K562 (cell line): ENCODE measurements at places on chromosomes 7 and 10.
A peak's percentile ranks its signal among the peaks of the same experiment; 100 is the strongest.

DNA sequence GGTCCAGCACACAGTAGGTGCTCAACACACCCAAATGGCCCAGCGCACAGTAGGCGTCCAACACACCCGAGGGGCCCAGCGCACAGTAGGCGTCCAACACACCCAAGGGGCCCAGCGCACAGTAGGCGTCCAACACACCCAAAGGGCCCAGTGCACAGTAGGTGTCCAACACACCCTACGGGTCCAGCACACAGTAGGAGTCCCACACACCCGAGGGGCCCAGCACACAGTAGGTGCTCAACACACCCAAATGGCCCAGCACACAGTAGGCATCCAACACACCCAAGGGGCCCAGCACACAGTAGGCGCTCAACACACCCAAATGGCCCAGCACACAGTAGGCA is 80.8 kb downstream of the FOXL3 start:
- DNase-seq = no peak

GRCh38 chr10:98264378-98265065 is 3.5 kb downstream of the LOXL4 start:
- DNase-seq = no peak

DNA sequence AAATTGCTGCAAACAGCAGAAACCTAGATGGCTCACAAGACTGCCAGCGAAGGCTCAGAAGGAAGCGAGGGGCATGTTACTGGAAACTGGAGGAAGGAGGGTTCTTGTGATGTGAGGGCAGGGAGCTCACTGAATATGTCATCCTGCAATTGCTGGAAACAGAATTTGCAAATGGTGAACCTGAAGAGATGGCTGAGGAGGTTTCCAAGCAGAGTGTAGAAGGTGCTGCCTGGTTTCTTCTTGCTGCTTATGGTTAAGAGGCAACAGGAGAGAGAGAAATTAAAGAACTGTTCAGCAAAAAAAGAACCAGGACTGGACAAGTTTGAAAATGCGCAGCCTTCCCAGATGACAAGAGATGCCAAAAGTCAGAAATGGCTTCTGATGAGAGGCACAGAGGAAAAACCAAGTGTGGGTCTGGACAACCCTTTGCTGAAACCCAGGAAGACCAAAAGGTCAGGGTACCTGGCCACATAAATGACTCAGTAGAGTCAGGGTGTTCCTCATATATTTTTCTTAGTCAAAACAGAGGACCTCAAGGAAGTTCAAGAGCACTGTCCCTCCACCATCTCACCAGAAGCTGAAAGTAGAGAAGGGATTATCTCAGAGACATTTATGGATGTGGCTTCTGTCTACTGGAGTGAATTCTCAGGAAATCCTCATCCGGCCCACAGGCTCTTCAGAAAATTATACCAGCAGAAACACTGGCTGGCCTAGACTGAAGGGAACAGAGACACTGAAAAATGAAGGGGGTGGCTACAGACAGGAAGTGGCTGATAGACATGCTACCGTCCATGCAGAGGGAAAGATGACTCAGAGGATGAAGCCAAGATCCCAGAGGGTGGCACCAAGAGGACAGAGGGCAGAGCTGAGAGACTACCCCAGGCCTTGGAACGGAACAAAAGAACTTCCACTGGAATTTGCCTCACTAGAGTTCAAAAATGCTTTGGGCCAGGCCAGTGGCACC is 10.1 kb downstream of the PAPOLB start:
- no peak for DNase-seq

DNA sequence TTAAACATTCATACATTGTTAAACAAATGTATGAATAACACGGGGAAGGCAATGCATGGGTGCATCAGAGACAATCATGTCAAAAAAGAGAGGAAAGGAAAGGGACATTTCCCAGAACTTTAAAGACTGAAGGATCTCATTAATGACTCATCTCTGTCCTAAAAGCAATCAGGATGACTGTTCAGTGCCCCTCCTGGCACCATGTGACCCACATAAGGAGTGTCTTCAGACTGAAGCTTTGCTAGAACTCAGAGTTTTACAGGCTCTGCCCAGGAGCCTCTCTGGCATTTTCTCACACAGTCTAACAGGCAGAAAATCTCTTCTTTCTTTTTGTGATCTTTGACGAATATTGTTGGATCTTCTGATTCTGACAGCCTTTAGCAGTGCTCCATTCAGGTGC is 315.3 kb downstream of the OTUD1 start:
- no peak for DNase-seq

DNA sequence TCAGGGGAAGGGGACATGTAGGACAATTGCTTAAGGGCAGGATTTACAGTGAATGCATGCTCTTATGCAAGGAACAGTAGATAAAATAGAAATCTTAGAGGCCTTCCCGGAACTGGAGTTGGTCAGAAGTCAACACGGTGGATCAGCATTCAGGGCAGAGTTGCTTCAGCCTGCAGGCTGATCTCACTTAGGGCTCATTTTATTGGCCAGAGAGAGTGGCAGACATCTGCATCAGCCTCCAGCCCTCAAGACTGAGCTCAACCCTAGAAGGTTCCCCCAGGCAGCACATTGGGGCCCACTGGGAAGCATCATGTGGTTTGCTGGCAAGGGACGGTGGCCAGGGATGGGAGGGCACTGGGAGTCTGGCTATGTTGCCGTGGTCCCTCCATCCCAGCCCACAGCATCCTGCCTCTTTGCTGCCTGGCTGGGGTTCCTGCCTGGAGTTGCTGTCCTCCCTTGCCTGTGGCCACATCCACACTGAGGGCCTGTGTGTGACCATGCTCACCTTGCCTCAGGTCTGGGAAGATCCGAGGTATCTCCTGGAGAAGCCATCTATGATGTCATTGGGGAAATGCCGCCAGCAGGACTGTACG is 13.0 kb downstream of the SCART1 start:
- peak; percentile 4 for DNase-seq

- no peak for DNase-seq
Measured at GRCh38 chr7:140153666-140154161, 23.1 kb downstream of the KDM7A start.

GRCh38 chr10:30413996-30414576 is 19.9 kb upstream of the MAP3K8 start:
- peak; percentile 69 for DNase-seq

GRCh38 chr10:67775279-67775678 is 62.7 kb downstream of the DNAJC12 start:
- no peak for DNase-seq

GRCh38 chr7:1152492-1152891 is 7.5 kb downstream of the ZFAND2A start:
- no peak for DNase-seq

- no peak for DNase-seq
Measured at GRCh38 chr7:37009125-37009675, 284.9 kb upstream of the AOAH start.

GRCh38 chr10:43315535-43316207 is 48.8 kb upstream of the RASGEF1A start:
- DNase-seq = no peak

GRCh38 chr7:139994356-139994755 is 68.4 kb downstream of the PARP12 start:
- no peak for DNase-seq

GRCh38 chr7:127847641-127848040 is 183.6 kb downstream of the LRRC4 start:
- DNase-seq = no peak

DNA sequence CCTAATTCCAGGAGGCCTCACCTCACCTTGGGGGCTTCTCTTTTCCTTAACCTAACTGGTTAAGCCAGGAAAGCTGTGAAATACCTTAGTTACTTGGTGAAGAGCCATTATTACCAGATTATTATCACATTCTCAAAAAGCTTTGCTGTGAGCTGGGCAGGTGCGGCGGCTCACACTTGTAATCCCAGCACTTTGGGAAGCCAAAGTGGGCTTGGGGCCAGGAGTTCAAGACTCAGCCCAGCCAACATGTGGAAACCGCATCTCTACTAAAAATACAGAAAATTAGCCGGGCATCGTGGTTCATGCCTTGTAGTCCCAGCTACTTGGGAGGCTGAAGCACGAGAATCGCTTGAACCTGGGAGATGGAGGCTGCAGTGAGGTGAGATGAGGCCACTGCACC is 102.4 kb upstream of the KLF6 start:
- DNase-seq = no peak

DNA sequence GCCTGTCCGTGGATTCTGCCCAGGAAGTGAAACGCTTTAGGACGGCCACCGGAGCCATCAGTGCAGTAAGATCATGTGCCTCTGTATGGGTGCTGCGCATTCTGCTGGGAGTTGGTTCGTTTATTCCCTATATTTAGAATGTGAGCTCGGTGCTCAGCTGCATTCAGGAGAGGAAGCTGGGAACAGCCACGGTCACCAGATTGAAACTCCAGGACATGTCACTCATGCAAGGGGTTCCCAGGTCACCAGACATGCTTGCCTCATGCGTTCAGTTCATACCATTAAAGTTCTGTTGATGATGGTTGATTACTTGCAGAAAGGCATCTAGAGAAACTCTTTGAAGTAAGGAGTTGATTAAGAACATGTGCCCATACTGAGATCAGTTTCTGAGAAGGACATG is 78.1 kb downstream of the TRRAP start:
- no peak for DNase-seq

DNA sequence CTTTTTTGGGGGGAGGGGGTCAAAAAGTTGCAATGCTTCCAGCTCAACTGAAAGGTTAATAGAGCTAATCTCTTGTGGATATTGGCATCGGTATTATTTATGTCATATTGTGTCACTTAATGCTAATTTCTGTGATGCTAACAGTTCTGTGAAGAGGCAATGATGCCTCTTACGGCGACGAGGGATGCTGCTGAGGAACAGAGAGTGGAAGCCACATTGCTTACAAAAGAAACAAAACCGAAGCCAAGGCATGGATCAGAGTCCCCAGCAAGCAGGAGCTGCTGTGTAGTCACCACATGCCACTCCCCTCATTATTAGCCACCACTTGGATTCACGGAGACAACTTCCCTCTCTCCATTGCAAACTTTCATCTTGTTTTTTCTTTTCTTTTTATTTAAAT is 536.5 kb upstream of the MGMT start:
- DNase-seq = no peak

DNA sequence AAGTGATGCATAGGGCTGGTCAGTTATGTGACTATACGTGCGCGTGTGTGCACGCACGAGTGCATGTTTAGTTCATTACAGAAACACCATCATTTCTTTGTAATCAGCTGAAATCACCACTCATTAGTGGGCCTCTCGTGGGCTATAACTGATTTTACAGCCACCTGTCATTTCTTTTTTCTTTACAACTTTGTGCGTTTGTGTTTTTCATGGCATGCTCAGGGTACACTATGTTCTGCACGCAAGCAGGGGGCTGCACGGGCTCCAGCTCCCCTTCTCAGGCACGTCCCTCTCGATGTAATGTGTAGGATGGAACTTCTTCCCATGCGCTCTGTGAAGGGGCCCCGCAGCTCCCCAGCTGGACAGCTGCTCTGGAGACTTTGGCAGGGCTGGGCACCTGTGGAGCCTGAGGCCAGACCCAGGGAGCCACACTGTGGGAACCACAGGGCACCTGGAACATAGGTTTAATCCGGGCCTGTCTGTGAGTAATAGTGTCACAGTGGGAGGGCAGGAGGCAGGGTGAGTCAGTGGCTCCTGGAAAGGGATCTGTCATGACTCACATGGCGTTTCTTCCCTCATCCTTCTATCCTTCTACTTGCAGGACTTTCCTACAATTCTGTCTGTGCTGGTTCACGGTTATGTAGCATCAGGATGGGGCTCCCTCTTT is 4.9 kb downstream of the GCK start:
- DNase-seq = peak; percentile 25

GRCh38 chr7:33459340-33459751 is 330.0 kb downstream of the BBS9 start:
- DNase-seq = no peak

DNA sequence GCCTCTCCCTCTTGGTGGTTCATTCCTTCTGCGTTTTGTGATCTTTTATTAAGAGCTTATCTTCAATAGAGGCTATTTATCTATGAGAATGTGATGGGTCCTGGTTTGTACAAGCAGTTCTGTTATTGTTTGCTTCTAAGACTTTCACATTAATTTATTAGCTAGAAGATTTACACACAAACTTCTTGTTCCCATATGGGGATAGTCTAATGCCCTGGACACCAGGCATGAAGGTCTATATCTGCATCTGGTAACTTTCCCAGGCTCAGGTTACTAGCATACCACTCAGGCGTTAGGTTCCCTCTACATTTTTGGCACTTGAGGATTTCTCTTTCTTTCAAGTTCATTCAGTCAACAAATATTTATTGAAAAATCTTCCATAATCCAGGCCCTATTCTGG is 7.7 kb downstream of the XPNPEP1 start:
- no peak for DNase-seq

DNA sequence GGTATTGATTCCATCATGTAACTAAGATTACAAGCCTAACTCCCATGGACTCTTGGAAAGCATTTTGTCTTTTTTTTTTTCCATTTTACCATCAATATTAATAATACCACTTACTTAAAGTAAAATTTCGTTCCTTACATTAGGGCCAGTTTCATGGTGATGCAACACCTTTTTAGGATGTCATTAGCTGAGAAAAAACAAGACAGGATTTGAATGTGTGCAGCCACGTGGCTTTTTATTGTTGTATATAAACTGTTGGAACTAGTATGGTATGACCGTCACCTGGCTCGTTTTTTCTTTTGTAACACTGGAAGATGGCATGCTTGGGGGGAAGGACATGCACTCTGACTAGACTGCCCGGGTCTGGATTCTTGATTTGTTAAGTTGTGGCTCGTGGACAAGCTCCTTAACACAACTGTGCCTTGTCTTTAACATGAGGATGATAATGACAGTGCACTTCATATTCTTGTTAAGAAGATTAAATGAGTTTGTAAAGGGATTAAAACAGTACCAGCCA is 42.1 kb downstream of the ARHGAP21 start:
- peak; percentile 51 for DNase-seq

DNA sequence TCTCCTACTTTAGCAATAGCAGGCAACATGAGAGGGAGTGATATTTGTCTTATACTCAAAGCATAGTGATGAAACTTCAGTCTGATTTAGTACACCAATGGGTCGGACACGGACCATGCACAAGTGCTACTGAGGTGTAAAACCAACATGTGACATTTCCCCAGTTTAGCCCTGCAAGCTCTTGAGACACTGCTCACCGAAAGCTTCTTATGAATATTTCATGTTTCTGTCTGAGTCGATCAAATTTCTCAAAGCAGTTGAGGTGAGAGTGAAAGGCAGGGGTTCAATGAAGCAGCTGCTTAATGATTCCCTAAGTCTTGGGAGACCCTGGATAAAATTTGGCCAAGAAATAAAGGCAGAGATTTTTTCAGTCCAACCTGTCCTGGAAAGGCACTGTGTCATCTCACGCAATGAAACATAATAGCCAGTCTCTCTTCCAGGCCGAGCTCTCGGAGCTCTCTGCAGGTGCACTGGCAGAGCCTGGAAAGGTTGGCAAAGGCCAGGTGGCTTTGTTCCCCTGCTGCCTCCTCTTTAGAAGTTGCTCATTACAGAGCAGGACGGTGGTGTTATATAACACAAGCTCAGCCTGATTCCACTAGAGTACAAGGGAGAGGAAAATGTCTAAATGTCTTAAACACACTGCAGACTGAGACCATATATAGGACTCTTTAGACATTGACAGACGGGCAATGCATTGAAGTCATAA is 33.9 kb upstream of the XPNPEP1 start:
- DNase-seq = no peak

GRCh38 chr10:124056337-124056980 is 36.9 kb downstream of the CHST15 start:
- DNase-seq = no peak
